ENCODE measurements at places on chromosomes 1 and 21.

DNA sequence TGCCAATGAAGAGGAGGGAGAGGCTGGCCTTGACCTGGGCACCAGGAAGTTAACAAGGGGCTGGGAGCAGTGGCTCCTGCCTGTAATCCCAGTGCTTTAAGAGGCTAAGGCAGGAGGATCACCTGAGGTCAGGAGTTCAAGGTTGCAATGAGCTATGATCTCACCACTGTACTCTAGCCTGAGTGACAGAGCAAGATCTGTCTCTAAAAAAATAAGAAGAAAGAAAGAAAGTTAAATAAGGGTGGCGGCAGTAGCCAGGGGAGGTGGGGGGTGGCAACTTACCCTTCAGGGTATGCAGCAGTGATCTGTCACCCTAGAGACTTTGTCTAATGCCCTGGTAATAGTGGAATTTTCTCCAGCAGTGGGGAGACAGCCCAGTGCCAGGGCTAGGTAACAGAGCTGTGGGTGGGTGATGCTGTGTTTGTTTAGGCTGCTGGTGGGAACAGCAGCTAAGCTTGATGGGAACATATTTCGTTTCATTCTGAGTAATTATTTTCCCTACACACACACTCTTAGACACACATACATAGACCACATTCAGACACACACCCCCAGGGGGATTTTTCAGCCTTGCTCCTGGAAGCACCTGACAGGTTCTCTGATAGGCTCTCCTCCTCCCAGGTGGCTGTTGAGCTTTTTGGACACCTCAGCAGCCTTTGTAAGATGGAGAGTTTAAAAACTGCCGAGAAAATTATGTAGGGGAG is 11.3 kb upstream of the SYT6 start:
- no peak for DNase-seq

DNA sequence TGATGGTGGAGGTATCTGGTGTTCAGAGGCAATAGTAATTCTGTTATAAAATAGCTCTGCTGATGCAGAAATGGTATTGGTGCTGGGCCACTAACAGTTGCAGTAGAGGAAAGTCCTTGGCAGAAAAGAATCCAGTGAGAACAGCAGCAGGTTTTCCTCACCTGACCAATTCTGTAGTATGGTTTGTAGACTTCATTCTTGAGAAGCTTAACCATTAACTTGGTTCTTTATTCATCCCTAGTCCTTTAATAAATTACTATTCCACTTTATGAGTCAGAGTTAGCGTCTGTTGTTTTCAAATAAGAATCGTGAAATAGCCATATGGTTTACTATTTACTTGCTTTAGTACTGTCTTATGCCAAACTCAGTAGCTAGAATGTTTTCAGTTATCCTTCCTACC is 128.5 kb upstream of the SERTAD4 start:
- DNase-seq, result no peak

DNA sequence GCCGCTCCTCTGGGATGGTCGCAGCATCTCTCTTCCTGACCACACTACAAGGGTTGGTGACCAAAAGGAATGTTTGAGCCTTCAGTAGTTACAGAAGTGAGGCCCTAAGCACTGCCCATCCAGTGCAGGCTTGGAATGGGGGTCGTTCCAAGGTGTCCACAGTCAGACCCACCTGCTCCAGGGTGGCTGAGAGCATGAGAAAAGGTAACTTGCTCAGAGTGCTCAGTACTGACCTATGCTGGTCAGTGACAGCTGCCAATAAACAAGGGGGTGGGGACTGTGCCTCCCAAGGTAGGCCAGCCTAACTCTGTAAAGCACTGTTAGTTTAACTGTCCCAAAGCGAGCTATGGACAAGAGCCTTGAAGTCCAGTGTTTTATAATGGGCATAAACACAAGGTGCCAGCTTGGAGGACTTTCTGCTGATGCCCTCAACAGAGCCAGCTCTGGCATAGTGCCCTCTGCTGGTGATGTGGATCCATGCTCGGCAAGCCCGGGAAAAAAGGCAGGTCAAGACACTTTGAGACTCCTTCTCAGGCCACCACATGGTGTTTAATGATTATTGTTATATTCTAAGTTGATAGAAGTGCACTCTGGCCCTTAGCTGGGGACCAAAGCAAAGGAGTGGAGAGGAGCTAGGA is 78.1 kb upstream of the DNAH14 start:
- DNase-seq, result peak; percentile 9

GRCh38 chr1:21852282-21853130 is 40.4 kb downstream of the LDLRAD2 start:
- DNase-seq, result no peak

GRCh38 chr1:9014475-9015375 is 11.5 kb downstream of the SLC2A7 start:
- DNase-seq, result no peak

GRCh38 chr1:159261721-159262494 is 40.2 kb upstream of the FCER1A start:
- no peak for DNase-seq

- DNase-seq, result no peak
Measured at GRCh38 chr1:104466068-104466467, 716.4 kb downstream of the AMY1C start.

DNA sequence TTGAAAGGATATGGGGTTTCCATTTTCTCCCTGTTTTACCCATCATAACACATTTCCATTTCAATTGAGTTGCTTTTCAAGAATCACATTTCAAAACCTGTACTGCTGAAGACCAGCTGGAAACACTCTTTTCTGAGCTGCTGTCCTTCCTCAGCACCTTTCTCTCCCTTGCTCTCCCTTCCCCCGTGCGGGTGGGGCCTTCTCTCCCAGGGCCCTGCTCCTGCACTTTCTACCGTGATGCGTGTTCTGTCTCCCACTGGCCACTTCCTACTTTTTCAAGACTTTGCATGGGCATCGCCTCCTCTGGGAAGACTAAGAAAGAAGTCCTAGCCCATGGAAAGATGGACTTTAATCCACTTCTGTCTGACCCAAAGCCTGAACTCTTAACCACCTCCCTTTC is 390.4 kb downstream of the PTPRU start:
- DNase-seq, result no peak

DNA sequence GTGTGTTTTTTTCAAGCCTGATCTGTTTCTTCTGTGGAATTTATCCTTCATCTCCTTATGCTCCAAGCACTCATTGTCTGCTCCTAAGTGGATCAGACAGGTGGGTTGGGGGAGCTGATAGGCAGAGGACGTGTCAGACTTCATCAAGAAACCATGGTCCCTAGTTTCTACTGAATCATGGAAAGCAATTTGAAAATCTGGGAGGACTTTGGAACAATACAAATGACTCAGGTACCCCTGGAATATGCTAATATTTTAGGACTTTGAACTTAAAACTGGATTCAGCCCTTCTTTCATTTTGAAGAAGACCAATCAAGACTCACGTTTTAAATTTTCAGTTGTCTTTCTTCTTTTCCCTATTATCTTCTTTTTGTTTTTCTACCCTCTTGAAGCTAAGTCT is 7.7 kb downstream of the ABCG1 start:
- DNase-seq, result no peak

- no peak for DNase-seq
Measured at GRCh38 chr1:69244211-69244610, 323.5 kb upstream of the LRRC7 start.

GRCh38 chr1:66276218-66276617 is 257.7 kb upstream of the SGIP1 start:
- no peak for DNase-seq

DNA sequence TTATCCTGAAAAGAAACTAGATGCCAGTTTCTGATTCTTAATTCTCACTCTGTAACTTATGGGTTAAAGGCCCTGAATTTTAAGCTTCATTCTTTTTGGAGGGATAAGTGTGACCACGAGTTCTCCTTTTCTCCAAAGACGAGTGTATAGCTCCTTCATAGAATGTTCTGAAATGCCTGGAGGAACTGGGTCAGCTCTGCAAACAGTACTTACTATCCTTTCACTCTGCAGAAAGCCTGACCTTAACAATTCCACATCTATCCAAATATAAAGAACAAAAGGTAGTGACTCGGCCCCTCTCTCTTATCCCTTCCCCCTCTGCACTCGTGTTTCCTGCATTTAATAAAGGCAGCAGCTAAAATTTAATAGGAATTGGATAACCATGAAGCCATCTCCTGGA is 150.5 kb downstream of the LYPLAL1 start:
- DNase-seq, result no peak

GRCh38 chr1:174262349-174263241 is 103.3 kb downstream of the RABGAP1L start:
- DNase-seq, result peak; percentile 22

- no peak for DNase-seq
Measured at GRCh38 chr1:41749991-41750745, 168.6 kb downstream of the HIVEP3 start.

DNA sequence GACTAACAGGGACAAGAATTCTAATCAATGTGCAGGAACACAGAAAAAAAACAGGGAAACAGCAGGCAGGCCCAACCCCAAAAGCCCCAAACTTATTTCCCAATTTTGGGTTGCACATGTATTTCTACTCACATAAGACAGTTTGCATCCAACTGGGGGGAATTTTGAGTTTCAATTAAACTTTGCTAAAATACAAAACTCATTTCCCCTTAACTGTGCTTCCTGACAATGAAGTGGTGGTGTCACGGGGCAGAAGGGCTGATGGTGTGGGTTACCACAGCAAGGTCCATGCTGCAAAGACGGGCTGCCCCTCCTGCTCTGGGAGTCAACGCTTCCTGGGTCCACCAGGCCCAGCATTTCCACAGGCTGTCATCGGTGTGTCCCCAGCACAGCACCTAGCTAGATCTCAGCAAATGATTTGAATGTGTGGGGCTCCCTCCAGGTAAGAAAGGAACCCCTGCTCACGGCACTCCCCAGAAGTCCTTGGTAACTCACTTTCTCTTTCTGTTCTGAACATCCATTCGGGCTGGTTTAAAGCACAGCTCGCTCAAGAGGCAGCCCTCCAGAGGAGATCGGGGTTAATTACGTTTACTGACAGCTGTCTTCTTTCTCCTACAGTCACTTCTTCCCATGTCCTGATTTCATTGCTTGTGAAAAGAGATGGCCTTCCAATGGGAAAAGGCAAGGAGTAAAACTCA is 27.4 kb downstream of the HIVEP3 start:
- peak; percentile 58 for DNase-seq

DNA sequence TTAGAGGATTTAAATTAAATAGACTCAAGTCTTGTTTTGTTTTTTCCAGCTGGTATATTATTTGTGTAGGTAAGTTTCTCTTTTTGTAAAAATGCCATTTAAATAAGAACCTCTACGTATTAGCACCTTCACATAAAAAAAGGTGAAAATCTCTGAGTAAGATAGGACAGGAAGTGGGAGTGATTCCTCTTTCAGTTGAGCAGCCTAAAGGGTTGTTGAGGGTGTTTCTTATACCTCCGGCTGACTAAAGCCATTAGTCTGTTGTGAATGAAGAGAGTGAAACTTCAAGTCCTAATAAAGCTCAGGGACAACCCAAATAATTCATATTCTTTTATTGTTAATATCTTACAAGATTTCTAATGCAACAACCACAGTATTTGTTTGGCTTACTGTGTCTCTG is 188.7 kb downstream of the CHRM3 start:
- no peak for DNase-seq

DNA sequence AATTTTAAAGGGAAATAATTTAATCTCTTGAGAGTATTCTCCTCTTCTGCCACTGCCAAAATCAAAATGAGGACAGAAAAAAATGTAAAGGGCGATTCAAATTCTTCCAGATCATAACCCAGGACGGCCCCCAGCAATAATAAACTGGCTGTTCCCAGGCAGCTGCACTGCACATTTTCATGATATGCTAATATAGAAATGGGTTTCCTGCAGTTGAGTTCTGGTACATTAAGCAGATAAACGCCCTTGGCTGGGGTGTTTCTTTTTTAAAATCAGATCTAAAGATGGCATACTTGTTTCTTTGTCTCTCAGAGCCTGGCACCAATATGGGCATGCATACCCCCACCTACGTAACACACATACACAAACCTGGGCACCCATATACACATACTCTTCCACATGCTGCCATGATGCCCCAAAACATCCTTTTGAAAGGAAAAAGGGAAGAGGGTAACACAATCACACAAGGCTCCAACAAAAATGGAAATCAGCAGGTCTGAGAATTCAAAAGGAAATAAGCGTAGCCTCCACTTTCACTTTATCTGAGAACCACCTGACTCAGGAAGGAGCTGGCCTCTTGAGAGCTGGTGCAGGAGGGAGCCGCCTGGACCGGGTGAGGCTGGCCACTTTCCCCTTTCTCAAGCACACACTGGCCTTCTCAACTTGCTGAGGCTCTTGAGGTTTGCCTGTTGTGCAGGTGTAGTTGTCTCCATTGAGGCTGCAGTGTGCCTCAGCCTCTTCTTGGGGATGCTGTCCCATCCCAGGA is 653.4 kb downstream of the KIF26B start:
- DNase-seq, result no peak

GRCh38 chr1:244138399-244138798 is 87.3 kb downstream of the ZBTB18 start:
- DNase-seq, result no peak

DNA sequence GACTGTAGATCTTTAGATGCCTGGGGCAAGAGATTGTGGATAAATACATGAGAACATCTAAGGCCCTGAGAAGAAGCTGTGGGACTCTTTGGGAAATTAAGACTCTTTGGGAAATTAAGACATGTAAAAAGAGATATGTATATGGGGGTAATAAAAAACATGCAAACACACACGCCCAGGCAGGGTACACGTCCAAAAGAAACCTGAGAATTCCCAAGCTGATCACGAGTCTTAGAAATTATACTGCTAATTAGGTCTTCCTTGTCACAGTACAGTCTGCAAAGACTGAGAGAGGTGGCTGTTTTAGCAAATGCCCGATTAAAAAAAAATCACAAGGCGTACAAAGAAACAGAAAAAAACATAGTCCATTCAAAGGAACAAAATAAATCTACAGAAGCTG is 39.3 kb upstream of the ERO1B start:
- DNase-seq, result no peak

- no peak for DNase-seq
Measured at GRCh38 chr1:1426496-1427105, 5.5 kb upstream of the ANKRD65 start.

GRCh38 chr1:31664528-31664927 is 19.9 kb upstream of the PEF1 start:
- no peak for DNase-seq

GRCh38 chr1:198648592-198648991 is 9.8 kb downstream of the PTPRC start:
- DNase-seq, result no peak

DNA sequence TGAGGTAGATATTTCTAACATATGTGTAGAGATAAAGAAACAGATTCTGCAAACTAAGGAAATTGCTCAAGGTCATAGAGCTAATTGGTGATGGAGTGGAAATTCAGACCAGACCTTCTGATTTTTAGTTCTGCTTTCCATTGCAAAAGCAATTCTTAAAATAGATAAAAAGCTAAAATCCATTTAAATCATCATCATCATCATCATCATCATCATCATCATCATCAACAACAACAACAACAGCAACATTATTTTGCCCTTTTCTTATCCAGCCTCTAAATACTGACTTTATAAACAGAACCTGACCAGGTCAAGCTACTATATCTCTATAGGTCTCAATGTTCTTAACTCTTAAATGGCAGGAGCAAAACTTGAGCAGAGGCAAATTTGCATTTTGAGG is 14.0 kb upstream of the ROR1 start:
- no peak for DNase-seq

- DNase-seq, result no peak
Measured at GRCh38 chr1:107900090-107900945, 64.7 kb downstream of the VAV3 start.

- no peak for DNase-seq
Measured at GRCh38 chr21:17768840-17769446, 50.2 kb downstream of the C21orf91 start.

Measured in KG1 (cell line).